ENCODE measurements at places on chromosomes 16 and 17.
A peak's percentile ranks its signal among the peaks of the same experiment; 100 is the strongest.

DNA sequence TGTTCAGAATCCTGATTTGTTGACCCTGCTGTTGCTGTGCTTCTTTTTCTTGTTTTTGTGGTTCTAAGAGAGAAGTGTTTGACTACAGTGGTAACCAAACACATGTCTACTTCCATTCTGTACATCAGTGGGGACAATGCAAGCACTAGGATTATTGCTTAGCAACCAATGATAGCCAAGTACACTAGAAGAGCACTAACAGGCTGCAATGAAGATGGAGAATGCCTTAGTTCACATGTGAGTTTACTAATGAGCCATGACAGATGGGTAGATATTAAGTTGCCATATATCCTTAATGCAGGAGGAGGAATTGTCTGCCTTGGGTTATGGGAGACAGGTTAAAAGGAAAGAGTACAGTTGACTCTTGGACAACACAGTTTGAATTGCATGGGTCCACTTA lies 8.3 kb downstream of the EFCAB5 start:
- no peak for DNase-seq

- DNase-seq: peak; percentile 54
Measured at GRCh38 chr16:17345043-17345442, 125.7 kb downstream of the XYLT1 start.

GRCh38 chr17:32604966-32605365 lies 118.2 kb downstream of the CDK5R1 start:
- DNase-seq: no peak

DNA sequence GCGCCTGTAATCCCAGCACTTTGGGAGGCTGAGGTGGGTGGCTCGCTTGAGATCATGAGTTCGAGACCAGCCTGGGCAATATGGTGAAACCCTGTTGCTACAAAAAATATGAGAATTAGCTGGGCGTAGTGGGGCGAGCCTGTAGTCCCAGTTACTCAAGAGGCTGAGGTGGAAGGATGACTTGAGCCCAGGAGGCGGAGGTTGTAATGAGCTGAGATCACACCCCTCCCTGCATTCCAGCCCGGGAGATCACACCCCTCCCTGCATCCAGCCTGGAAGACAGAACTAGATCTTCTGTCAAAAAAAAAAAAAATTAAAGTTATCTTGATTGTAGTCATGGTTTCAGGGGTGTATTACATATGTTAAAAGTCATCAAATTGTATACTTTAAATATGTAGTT lies 26.8 kb upstream of the GLG1 start:
- no peak for DNase-seq

DNA sequence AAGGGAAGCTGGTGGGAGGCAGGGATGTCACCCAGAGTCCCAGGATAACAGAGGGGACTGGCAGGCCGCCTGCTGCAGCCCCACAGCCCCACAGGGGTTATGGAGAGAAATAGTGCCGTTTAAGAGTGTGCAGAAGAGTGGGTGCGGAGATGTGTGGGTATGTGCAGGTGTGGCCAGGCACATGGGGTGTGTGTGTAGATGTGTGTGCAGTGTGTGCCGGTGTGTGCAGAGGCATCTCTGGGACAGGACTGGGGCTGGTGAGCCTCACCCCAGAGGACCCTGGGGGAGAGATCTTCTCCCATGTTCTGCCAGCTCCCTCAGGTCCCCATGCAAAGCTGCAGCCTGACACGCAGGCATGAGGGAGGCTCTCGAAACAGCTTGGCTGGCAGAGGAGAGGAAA lies 157.4 kb downstream of the RBFOX3 start:
- DNase-seq: no peak

DNA sequence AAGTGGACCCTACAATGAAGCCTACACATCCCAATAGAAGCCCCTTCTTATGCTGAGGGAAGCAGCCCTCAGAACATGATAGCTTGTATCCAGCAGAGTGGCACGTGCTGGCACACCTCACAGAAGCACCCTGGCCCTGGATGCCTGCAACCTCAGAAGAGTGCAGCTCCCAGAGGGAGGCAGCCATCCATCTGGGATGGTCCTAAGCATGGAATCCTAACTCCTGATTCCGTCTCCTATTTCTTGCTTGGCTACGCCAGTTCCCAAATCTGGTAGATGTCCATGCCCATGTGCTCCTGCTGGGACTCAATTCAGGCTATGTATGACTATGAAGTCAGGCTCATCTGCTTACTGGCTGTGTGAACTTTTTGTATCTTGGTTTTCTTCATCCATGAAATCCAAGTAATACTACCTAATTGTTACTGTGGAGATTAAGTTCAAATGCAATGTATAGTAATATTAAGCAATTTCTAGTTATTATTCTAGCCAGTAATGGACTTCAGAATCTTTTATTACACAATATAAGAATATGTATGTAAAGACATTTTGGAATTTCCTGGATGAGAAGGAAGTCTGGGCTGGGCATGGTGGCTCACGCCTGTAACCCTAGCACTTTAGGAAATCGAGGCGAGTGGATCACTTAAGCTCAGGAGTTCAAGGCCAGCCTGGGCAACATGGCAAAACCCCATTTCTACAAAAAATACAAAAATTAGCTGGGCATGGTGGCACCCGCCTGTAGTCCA lies 32.4 kb downstream of the SIAH1 start:
- DNase-seq: no peak

DNA sequence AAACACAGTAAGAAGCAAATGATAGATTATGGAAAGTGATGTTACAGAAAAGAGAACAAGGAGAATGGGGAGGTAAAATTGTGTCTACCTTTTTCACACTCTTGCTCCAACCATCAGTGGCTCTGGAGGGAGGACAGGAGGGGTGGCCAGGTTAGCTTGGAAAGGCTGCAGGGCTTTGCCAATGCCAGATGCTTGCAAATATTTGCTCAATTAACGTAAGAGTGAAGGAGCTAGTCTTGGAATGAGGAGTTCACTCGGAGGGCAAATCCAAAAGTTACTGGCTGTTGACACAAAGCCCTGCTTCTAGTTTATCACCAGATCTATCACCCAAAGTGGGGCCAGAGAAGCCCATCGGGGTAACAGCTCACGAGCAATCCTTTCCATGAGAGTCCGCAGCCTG lies 7.4 kb upstream of the TNRC6C start:
- DNase-seq: no peak

GRCh38 chr17:71725811-71726210 lies 395.0 kb upstream of the SOX9 start:
- no peak for DNase-seq

GRCh38 chr16:14364386-14365199 lies 265.5 kb downstream of the PARN start:
- peak; percentile 49 for DNase-seq

All from cardiac fibroblast (primary cell).